ENCODE measurements at places on chromosomes 6 and 20.

DNA sequence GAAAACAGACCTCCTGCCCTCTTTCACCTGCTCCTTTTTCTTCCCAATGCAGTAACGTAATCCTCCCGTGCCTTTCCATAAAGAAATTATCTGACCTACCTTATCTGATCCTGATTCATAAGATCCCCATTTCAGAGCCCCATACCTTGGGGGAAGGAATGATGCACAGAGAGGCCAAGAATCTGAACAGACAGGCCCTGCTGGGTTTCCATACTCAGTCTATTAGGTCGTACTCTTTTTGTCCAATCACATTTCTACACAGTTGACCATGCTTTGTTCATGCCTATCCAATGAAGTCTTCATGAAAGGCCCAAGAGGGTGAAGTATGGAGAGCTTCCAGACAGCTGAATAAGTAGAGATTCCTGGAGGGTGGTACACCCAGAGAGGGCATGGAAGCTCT is 25.3 kb downstream of the SRPK1 start:
- H3K4me3 ChIP-seq: no peak overlapping the region
- peaks cover 7% of the 10 kb centered on the region for H3K4me1 ChIP-seq
- no peak for DNase-seq
- H3K27ac ChIP-seq: no peak overlapping the region
- H3K27me3 ChIP-seq: no peaks in the 10 kb centered on the region

DNA sequence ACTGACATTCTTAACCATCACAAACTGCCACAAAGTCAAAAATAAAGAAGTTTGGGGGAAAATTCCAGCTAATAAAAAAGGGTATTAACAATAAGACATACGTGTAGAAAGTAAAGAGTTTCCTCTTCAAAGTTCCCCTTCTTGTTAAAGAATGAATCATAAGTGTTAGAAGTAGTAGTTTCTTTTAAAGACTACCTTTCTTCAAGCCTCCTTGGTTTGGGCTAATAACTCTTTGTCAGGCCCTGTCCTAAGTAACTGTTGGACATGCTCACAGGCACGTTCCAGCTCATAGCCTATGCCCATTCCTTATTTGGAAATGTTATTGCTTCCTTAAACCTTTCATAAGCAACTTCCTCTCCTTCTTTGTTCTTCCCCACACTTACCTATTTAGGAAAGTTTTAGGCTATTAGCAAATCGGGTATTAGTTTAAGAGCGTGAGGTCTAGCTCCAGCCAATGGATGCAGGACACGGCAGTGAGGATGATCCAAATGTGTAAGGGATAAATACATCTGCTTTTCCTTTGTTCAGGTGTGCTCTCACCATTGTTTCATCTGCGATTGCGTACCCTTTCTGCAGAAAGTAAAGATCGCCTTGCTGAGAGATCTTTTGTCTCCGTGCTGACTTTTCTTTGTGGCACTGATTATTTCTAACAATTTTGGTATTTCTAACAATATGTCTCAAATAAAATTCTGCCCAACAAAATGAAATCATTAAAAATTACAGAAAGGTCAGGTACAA is 64.9 kb downstream of the CHD6 start:
- no peak overlapping the region for H3K27ac ChIP-seq
- H3K27me3 ChIP-seq: no peaks in the 10 kb centered on the region
- no peak overlapping the region for H3K4me3 ChIP-seq
- peaks cover 5% of the 10 kb centered on the region for H3K4me1 ChIP-seq
- H3K36me3 ChIP-seq: no peaks in the 10 kb centered on the region

DNA sequence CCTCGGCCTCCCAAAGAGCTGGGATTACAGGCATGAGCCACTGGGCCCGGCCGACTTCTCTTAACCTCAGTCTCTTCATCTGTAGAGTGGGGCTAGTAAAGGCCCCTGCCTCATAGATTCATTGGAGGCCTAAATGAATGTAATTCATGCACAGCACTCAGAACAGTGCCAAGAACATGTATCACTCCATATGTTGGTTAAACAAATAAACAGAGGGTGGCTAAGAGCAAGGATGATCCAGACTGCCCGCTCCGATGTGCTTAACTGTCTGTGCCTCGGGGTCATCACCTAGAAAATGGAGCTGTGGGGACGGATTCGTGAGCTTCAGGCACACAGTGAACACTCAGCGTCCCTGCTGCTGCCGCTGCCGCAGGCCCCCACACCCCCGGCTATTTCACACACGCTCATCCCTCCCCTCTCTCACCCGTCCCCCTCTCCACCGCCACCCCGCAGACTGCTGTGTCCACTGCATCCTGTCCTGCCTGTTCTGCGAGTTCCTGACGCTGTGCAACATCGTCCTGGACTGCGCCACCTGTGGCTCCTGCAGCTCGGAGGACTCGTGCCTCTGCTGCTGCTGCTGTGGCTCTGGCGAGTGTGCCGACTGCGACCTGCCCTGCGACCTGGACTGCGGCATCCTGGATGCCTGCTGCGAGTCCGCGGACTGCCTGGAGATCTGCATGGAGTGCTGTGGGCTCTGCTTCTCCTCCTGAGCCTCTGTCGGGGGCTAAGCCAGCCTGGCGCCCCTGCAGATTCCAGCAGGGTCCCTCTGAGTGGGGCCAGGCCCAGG is 14.8 kb downstream of the MDFI start:
- H3K4me3 ChIP-seq: no peak overlapping the region
- no peak for DNase-seq
- no peak overlapping the region for H3K27ac ChIP-seq

GRCh38 chr6:43009124-43009523 is 4.6 kb downstream of the MEA1 start:
- peak; percentile 59 for DNase-seq
- no peaks in the 10 kb centered on the region for H3K27me3 ChIP-seq
- H3K4me3 ChIP-seq: no peak overlapping the region
- H3K36me3 ChIP-seq: no peaks in the 10 kb centered on the region
- no peak overlapping the region for H3K27ac ChIP-seq

DNA sequence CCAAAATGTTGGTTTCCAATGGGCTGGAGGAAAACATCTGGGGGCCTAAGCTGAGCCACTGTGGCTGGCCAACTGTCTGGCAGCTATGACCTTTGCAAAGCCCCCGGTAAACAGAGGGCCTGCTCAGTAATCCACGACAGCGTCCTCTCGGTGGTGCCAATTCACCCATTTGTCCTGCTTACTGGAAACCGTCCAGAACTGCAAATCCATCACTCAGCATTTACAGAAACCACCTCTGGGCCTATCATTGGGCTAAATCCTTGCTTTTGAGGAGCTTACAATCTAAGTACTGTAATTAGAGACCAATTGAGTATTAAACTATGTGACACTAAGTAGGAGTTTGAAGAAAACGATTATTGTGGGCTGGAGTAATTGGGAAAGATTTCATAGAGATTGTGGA is 31.0 kb downstream of the ADAT2 start:
- H3K27me3 ChIP-seq: no peaks in the 10 kb centered on the region
- H3K4me3 ChIP-seq: no peak overlapping the region
- no peak overlapping the region for H3K27ac ChIP-seq
- H3K4me1 ChIP-seq: no peaks in the 10 kb centered on the region
- no peak for DNase-seq

DNA sequence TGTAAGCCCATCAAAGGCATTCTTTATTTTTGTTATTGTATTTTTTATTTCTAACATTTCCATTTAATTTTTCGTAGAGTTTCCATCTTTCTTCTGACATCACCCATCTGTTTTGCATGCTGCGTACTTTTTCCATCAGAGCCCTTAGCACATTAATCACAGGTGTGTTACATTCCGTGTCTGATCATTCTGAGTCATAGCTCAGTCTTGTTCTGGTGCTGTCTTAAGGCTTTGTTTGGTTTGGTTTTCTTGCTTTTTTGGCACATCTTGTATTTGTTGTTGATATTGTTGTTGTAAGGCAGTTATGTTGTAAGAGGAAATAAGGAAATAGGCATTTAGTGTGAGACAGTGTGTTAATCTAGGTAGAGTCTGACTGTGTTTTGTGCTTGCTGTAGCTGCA is 214.6 kb upstream of the CDH4 start:
- no peaks in the 10 kb centered on the region for H3K4me1 ChIP-seq
- no peaks in the 10 kb centered on the region for H3K27me3 ChIP-seq
- no peak overlapping the region for H3K4me3 ChIP-seq
- H3K27ac ChIP-seq: no peak overlapping the region
- no peak for DNase-seq
- no peaks in the 10 kb centered on the region for H3K36me3 ChIP-seq

- no peaks in the 10 kb centered on the region for H3K4me1 ChIP-seq
- no peak overlapping the region for H3K27ac ChIP-seq
- no peak overlapping the region for H3K4me3 ChIP-seq
- H3K36me3 ChIP-seq: no peaks in the 10 kb centered on the region
- DNase-seq: no peak
Measured at GRCh38 chr6:793261-793660, 100.3 kb upstream of the EXOC2 start.

DNA sequence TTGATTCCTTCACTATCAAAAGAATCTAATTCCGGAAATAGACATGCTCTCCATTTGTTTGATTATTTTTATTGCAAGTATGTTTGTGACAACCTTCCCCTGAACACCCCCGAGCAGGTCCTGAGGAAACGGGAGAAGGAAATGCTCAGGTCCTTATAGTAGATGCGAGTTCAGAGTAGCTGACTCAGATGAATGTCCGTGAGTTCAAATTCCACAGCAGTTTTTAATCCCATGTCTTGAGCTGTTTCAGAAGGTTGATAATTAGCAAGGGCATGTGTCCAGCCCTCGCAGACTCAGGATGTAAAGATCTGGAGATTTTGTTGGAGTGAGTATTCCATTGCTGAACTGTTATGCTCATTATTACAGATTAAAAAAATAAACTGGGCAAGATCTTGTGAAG is 169.3 kb downstream of the BCAS1 start:
- H3K27me3 ChIP-seq: no peaks in the 10 kb centered on the region
- peak overlapping the region; percentile 24 for H3K27ac ChIP-seq
- no peak for DNase-seq
- H3K4me3 ChIP-seq: no peak overlapping the region
- no peaks in the 10 kb centered on the region for H3K36me3 ChIP-seq

DNA sequence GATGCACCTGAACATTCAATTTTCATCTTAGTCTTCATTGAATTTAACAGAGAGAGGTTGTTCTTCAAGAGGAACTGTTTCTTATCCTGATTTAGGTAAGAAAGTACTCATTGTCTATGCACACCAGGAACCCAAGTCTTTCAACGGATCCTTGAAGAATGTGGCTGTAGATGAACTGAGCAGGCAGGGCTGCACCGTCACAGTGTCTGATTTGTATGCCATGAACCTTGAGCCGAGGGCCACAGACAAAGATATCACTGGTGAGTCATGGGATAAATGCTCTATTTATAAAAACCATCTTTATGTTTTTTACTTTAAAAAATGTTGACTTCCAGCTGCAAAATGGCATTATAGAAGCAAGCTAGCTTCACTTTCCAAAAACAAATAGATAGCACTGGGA is 10.2 kb downstream of the NQO2 start:
- DNase-seq: no peak
- no peak overlapping the region for H3K4me3 ChIP-seq
- H3K27me3 ChIP-seq: no peaks in the 10 kb centered on the region
- H3K4me1 ChIP-seq: no peaks in the 10 kb centered on the region
- H3K27ac ChIP-seq: no peak overlapping the region
- H3K36me3 ChIP-seq: peaks cover 95% of the 10 kb centered on the region

DNA sequence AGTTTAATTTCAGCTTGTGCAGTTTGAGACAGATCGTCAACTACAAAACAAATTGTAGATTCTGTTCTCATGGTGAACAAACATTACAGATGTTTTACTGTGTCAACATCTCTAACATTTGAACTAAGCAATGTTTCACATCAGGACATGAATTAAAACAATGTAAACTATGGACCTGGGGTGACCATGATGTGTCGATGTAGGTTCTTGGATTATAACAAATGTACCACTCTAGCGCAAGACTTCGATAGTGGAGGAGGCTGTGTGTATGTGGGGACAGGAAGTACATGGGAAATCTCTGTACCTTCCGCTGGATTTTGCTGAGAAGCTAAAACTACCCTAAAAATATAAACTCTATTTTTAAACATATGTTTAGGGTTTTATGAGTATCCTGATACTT is 17.1 kb downstream of the HIVEP2 start:
- H3K27ac ChIP-seq: peak overlapping the region; percentile 94
- H3K36me3 ChIP-seq: no peaks in the 10 kb centered on the region

DNA sequence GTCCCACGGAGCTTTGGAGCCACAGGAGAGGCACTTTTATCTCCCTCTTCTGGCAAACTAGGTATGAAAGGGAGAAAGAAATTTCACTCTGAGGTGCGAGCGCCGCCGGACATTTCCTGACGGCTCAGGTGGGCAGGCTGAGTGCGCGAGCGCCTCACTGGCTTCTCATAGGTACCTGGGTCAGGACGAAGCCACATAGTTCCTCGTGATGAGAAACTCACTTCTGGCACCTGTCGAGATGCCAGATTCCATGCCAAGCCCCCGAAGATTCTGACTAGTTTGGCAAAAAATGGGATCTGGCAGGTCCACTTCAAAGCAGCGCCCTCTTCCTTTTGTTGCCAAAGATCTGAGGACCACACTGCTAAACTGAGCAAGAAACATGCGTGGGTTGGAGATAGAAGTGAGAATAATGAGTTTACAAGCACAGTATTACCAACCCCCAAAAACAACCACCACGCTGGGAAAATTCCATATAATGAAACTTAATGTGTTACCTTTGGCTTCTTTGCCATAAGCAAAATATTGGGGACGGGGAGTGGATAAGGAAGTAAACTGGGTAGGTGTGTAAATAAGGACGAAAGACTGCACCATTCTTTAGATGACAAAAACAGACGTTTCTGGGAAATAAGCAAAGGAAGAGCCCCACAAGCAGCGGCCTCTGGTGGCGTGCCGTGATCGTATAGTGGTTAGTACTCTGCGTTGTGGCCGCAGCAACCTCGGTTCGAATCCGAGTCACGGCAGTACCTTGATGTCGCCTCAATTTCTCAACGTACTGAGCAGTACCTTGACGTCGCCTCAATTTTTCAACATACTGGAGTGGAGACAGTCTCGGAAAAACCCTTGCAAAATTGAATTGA is 89.8 kb upstream of the PRSS16 start:
- H3K27me3 ChIP-seq: no peaks in the 10 kb centered on the region
- peak overlapping the region; percentile 41 for H3K4me3 ChIP-seq
- no peak overlapping the region for H3K27ac ChIP-seq
- no peaks in the 10 kb centered on the region for H3K4me1 ChIP-seq
- DNase-seq: no peak

- no peaks in the 10 kb centered on the region for H3K27me3 ChIP-seq
- peaks cover 89% of the 10 kb centered on the region for H3K4me1 ChIP-seq
- no peak for DNase-seq
- H3K4me3 ChIP-seq: no peak overlapping the region
Measured at GRCh38 chr20:50517817-50518154, 7.6 kb downstream of the PTPN1 start.

- H3K36me3 ChIP-seq: no peaks in the 10 kb centered on the region
- H3K27me3 ChIP-seq: no peaks in the 10 kb centered on the region
- H3K4me1 ChIP-seq: no peaks in the 10 kb centered on the region
- no peak overlapping the region for H3K27ac ChIP-seq
- H3K4me3 ChIP-seq: no peak overlapping the region
Measured at GRCh38 chr6:5173810-5174209, 86.9 kb downstream of the LYRM4 start.

DNA sequence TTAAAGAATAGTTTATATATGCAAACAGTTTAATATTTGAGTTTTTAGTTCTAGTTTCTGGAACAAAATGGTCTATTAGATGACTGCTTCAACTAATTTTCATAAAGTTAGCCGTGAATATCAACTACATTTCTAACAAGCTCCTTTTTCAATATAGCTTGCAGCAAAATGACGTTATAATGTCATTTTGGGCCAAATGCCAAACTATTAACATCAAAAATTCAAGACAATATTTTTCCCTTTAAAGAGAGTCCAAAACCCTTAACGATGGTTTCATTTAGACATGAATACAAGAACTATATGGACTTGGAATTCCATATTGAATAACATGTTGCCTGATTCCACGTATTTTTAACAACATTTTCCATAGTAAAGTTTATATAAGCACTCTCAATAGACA is 91.0 kb downstream of the SMLR1 start:
- H3K4me1 ChIP-seq: no peaks in the 10 kb centered on the region
- no peak overlapping the region for H3K4me3 ChIP-seq
- no peak overlapping the region for H3K27ac ChIP-seq
- H3K36me3 ChIP-seq: no peaks in the 10 kb centered on the region
- H3K27me3 ChIP-seq: no peaks in the 10 kb centered on the region
- no peak for DNase-seq

Measured in gastrocnemius medialis (tissue), 4 donors.